ENCODE measurements at places on chromosomes 6 and 20. TPM values are rescaled to one million over a fixed set of nuclear protein-coding genes. Genes with fewer than 3 reads are reported as not detected.
A peak's percentile ranks its signal among the peaks of the same experiment; 100 is the strongest.

The NMBR gene
- not detected for total RNA-seq

- no peaks in the 10 kb centered on the region for H3K4me1 ChIP-seq
- H3K4me3 ChIP-seq, result no peak overlapping the region
- DNase-seq, result no peak
- no peak overlapping the region for H3K27ac ChIP-seq
- H3K36me3 ChIP-seq, result no peaks in the 10 kb centered on the region
These were observed 325.5 kb upstream of the CITED2 start for GRCh38 chr6:139699911-139700310.

GRCh38 chr6:73547036-73547435, 26.2 kb upstream of the EEF1A1 start:
- H3K4me1 ChIP-seq, result no peaks in the 10 kb centered on the region
- H3K27me3 ChIP-seq, result no peaks in the 10 kb centered on the region
- no peak overlapping the region for H3K27ac ChIP-seq
- H3K36me3 ChIP-seq, result no peaks in the 10 kb centered on the region

DNA sequence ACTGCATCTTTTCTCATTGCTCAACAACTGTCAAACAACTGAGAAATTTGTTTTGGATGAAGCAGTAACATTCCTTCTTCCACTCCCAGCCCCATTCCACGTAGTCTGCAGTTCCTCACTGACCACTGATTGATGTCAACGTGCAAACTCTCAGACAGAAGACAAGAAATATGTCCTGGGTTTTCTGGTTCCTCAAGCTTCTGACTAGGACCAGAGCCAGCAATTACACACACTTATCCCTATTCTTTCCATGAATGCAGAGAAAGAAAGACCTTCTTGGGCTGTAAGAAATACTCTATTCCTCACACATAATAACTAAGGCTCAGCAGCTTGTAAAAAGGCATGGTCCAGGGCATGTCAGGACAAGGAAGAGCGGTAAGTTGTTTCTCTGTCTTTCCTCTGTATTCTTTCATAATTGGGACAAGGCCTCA, 790.1 kb upstream of the SLC35B3 start:
- H3K36me3 ChIP-seq, result no peaks in the 10 kb centered on the region
- no peaks in the 10 kb centered on the region for H3K27me3 ChIP-seq
- no peak overlapping the region for H3K4me3 ChIP-seq
- no peaks in the 10 kb centered on the region for H3K4me1 ChIP-seq
- no peak overlapping the region for H3K27ac ChIP-seq

- H3K27ac ChIP-seq, result no peak overlapping the region
- H3K27me3 ChIP-seq, result no peaks in the 10 kb centered on the region
- peaks cover 17% of the 10 kb centered on the region for H3K4me1 ChIP-seq
- H3K36me3 ChIP-seq, result no peaks in the 10 kb centered on the region
These were observed 780 bp downstream of the ARMC12 start for GRCh38 chr6:35737413-35738211.

- no peak for DNase-seq
- H3K27me3 ChIP-seq, result no peaks in the 10 kb centered on the region
- no peak overlapping the region for H3K4me3 ChIP-seq
These were observed 1.9 kb downstream of the FAM135A start for GRCh38 chr6:70415247-70415646.

The BFSP1 gene
- total RNA-seq, result 2.8 TPM

GRCh38 chr6:130991422-130992137, 71.5 kb downstream of the EPB41L2 start:
- DNase-seq, result no peak
- H3K27ac ChIP-seq, result no peak overlapping the region
- H3K36me3 ChIP-seq, result no peaks in the 10 kb centered on the region
- peaks cover under 1% of the 10 kb centered on the region for H3K4me1 ChIP-seq
- no peak overlapping the region for H3K4me3 ChIP-seq

The SYCP2L gene
- total RNA-seq, result 2.0 TPM

- H3K36me3 ChIP-seq, result no peaks in the 10 kb centered on the region
- peak overlapping the region; percentile 95 for H3K4me3 ChIP-seq
- DNase-seq, result peak; percentile 71
- no peaks in the 10 kb centered on the region for H3K27me3 ChIP-seq
- peak overlapping the region; percentile 99 for H3K27ac ChIP-seq
- peaks cover 14% of the 10 kb centered on the region for H3K4me1 ChIP-seq
These were observed 2.7 kb upstream of the MICA start for GRCh38 chr6:31400467-31401289.

The IL17A gene
- total RNA-seq, result not detected

DNA sequence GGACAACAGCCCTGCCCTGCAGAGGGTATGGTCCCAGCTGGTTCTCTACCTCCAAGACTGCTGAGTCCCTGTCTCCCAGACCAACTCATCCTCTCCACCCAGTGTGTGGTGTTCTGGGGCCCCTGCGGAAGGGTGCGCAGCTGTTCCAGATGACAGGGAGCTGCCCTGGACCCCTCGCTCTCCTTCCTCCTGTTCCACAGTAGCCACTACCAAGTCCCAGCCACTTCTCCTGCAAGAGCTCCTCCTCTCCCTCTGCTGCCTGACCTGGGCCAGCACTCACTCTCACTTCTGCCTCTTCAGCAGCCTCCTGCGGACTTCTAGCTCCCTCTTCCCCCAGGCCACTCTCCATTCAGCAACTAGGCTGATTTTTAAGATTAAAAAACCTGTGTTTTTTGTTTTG, 40.1 kb upstream of the TMEM181 start:
- H3K4me1 ChIP-seq, result no peaks in the 10 kb centered on the region
- H3K4me3 ChIP-seq, result no peak overlapping the region
- no peaks in the 10 kb centered on the region for H3K36me3 ChIP-seq
- no peak overlapping the region for H3K27ac ChIP-seq
- DNase-seq, result no peak

- H3K27me3 ChIP-seq, result no peaks in the 10 kb centered on the region
- H3K4me1 ChIP-seq, result no peaks in the 10 kb centered on the region
- H3K36me3 ChIP-seq, result no peaks in the 10 kb centered on the region
- DNase-seq, result no peak
- no peak overlapping the region for H3K4me3 ChIP-seq
These were observed 46.1 kb downstream of the KIAA0319 start for GRCh38 chr6:24599686-24600399.

The GJA10 gene
- total RNA-seq, result not detected

- H3K27ac ChIP-seq, result peak overlapping the region; percentile 97
- H3K27me3 ChIP-seq, result no peaks in the 10 kb centered on the region
- peak overlapping the region; percentile 75 for H3K4me3 ChIP-seq
- H3K4me1 ChIP-seq, result no peaks in the 10 kb centered on the region
These were observed 773 bp upstream of the AHI1 start for GRCh38 chr6:135498185-135498841.

GRCh38 chr6:117601811-117602150, 530 bp downstream of the GOPC start:
- peak overlapping the region; percentile 100 for H3K4me3 ChIP-seq
- no peak for DNase-seq
- H3K27me3 ChIP-seq, result no peaks in the 10 kb centered on the region
- peak overlapping the region; percentile 93 for H3K27ac ChIP-seq
- peaks cover 16% of the 10 kb centered on the region for H3K4me1 ChIP-seq

The SLC22A1 gene
- total RNA-seq, result 1.3 TPM

The POM121L2 gene
- not detected for total RNA-seq

- no peaks in the 10 kb centered on the region for H3K4me1 ChIP-seq
- H3K36me3 ChIP-seq, result no peaks in the 10 kb centered on the region
- DNase-seq, result no peak
- no peaks in the 10 kb centered on the region for H3K27me3 ChIP-seq
- H3K27ac ChIP-seq, result no peak overlapping the region
- no peak overlapping the region for H3K4me3 ChIP-seq
These were observed 21.7 kb downstream of the FGD2 start for GRCh38 chr6:37027036-37027720.

The OR12D3 gene
- total RNA-seq, result not detected

GRCh38 chr6:218153-219018, 73.9 kb upstream of the DUSP22 start:
- H3K4me1 ChIP-seq, result no peaks in the 10 kb centered on the region
- no peaks in the 10 kb centered on the region for H3K36me3 ChIP-seq
- no peaks in the 10 kb centered on the region for H3K27me3 ChIP-seq

The MLIP gene
- total RNA-seq, result not detected

GRCh38 chr20:9407805-9408421, 106.5 kb upstream of the LAMP5 start:
- H3K27me3 ChIP-seq, result no peaks in the 10 kb centered on the region
- H3K27ac ChIP-seq, result no peak overlapping the region
- H3K4me1 ChIP-seq, result no peaks in the 10 kb centered on the region
